ENCODE measurements at places on chromosomes 4 and X.
A peak's percentile ranks its signal among the peaks of the same experiment; 100 is the strongest.

DNA sequence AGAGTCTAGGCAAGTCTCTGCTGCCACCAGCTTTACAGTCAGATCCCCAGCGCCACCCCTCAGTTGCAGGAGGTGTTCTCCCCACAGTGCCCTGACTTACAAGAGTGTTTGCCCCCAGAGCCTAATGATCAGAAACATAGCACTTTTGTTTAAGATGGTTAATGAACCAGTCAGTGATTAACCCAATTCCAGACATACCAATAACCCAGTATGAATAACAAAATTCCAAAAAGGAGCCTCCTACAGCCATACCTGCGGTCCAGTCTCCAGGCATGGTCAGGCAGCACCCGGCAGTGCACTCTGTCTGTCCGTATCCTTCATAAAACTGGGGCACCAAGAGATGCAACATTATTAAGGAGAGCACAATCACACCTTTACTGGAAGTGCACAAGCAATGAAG, 30.7 kb upstream of the CENPU start:
- DNase-seq = no peak

- DNase-seq = no peak
Observed at GRCh38 chrX:17459008-17459611, 84.1 kb downstream of the NHS start.

- DNase-seq = peak; percentile 67
Observed at GRCh38 chr4:6200011-6200921, at the start of gene JAKMIP1. JAKMIP1 (minus strand) TSS chr4:6200549; CDS start chr4:6112850, 87,699 bp downstream.

DNA sequence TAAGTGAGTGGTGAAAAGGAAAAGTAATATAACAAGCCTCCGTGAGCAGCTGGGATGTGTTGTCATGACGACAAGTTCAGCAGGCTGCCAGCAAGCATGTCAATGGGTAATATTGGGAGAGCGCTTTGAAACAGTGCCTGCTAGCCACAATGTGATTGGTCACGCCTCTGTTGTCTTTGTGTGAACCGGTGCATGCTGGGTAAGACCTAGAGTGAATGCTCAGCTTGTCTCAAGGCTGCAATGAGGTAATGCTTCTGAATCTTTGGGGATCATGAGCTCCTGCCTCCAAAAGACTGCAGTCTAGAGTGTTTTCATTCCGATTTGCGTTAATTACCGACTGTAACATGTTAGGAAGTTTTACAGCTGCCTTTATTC, 54.9 kb downstream of the STOX2 start:
- DNase-seq = peak; percentile 48

DNA sequence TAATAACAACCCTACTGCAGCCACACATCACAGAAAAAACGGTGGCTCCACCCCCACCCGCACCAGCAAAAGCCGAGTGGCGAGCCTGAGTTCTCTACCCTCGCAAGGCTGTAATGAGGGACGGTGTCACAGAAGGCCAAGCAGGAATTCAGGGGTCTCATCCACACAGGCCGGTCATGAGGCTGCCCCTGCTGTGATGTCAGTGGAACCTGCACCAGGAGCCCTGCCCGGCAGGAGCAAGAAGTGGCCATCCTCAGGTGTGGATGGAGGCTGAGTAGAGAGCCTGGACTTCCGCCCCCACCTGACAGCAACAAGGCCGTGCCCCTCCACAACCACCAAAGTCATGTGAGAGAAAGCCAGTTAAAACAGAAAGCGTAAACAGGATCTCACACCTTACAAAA, 20.6 kb downstream of the LYAR start:
- DNase-seq = no peak

GRCh38 chrX:118802857-118803256, 20.8 kb upstream of the ZCCHC12 start:
- DNase-seq = no peak

DNA sequence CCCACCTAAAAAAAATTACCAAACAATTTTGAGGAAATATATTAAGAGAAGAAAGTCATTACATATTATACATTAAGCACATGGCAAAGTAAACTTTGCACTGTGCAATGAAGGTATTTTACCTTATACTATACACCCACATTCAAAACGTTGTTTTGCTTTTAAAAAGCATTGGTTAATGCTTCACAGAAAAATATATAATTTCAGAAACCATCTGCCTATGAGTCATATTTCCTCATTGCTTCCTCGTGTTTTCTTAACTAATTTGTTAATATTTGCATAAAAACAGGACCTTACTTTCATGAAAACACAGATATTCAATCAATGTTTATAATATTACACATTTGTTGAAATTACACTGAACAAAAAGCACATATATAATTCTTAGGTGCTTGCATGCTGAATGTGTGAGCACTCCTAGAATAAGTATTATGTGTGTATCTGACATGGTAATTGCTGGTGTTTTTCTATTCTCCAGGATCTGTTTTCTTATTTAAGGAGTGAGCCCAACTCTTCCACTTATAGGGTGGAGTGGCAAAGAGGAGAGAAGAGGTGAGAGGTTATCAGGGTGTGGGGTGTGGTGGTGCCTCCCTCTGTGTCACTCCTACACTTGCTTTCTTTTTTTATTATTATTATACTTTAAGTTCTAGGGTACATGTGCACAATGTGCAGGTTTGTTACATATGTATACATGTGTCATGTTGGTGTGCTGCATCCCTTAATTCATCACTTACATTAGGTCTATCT, 95.1 kb upstream of the IQCM start:
- no peak for DNase-seq

DNA sequence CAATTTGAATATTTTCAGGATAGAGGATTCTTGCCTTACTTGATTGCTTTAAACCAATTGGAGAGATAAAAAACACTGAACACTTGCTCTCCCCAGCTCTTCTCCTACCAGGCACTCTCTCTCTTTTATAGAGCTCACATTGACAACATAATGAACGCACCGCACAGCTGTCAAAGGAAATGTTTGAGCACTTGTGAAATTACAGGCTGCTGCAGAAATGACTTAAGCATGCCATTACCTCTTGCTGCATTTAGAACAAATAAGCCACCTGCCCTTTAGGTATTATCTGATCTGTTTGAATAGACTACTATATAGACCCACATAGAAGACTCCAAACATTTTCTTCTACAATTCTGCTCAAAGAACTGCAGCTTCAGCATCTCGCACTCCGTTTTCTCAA, 227.7 kb downstream of the C4orf33 start:
- DNase-seq = no peak

GRCh38 chrX:47191331-47191730, 2.3 kb upstream of the UBA1 start:
- peak; percentile 43 for DNase-seq

GRCh38 chr4:79788884-79789283, 284.1 kb downstream of the ANTXR2 start:
- DNase-seq = no peak

DNA sequence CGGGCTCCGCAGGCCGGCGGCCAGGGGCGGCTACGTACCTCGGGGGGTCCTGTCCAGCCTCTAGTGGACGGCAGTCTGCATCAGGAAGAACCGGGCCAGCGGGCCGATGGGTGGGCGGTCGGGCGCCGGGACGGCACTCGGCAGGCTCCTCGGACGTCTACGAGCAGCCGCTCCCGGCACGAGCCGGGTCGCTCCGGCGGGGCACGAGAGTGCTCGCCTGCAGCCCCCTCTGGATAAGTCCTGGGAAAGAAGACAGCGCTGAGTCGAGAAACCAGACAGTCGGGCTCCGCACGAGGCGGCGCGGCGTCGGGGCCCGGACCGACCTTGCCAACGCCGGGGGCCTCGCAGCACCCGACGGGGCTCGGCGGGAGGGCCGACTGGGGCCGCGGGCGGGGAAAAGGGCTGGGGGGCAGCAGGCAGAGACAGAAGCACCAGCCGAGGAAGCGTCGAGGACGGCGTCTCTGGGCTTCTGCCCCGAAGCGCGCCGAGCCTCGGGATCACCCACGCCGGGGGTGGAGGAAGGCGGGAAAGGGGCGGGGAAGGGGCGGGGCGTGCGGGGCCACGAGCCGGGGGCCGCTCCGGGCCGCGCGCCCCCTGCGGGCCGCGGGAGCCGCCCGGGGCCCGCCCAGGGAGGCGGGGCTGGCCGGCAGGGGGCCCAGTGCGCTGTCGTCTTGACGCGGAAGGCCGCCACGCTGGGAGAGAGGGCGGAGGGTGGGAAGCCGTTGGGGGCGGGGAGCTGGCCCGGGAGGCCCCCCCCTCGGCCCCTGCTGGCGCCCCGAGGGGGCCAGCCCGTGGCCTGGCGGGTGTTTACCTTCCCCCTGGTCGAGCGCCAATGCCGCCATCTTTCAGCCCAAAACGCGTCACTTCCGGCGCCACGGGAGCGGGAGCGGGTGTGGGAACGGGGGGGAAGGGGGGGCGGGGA, 1.9 kb downstream of the KLHL15 start:
- DNase-seq = peak; percentile 78
